Cortex of kidney (tissue), 1 donor: ENCODE measurements at places on chromosomes 12 and 14.

GRCh38 chr14:56660677-56661389 lies 81.2 kb downstream of the TMEM260 start:
- no peak for DNase-seq

DNA sequence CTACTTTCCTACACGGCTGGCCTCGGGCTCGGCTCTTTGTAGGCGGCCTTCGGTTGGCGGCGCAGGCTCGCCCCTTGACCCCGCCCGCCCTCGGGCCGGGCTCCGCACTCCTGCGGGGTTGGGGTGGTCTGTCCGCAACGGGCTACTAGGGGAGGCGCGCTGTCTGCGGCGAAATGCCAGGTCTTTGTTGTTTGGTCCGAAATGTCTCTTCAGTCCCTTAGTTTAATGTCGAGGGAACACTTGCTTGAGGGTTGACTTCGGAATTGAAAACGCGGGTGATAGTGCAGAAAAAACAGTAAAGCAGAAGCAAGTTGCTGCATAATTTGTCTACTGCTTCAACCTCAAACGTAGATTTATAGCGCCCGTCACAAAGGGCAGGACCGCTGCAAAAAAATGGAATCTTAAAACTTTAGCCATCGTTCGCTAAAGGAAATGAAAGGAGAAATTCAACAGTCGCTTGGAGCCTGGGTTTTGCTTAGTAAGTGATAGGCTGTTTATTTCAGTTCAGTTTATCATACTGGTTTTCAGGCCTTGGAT lies 390 bp downstream of the JKAMP start:
- no peak for DNase-seq

DNA sequence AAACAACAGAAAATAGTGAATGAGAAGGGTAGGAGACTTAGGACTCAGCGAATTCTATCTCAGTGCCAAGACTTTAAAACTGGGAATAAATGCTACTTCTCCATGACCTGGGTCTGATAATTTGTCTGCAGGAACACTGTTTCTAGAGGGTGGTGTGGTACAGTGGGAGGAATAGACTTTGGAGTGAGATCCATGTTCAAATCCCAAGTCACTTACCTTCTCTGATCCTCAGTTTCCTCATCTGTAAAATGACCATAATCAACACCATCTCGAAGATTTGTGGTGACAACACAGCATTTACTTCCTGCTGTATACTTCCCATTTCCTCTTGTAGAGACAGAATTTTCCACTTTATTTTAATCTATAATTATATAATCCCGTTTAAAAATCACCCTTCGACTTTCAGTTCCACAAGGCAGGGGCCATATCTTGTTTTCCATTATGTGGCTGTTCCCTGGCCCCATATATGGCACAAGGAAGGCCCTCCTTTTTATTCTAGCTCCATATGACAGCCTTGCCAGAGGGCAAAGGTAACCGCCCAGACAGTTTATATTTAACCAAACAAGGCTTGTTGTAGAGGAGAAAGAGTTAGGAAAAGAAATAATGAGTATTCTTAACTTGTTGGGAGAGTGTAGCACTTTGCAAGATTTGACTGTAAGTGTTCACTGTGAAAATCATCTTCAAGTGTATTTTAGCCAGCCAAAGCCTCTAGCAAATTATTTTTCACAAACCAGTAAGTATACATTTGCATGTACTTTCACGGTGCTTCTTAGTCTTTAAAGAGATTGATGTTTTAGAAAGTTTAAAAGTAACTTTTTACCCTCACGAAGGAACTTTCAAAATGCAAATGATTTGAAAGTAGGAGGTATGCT lies 243.1 kb downstream of the AKAP6 start:
- DNase-seq: no peak

DNA sequence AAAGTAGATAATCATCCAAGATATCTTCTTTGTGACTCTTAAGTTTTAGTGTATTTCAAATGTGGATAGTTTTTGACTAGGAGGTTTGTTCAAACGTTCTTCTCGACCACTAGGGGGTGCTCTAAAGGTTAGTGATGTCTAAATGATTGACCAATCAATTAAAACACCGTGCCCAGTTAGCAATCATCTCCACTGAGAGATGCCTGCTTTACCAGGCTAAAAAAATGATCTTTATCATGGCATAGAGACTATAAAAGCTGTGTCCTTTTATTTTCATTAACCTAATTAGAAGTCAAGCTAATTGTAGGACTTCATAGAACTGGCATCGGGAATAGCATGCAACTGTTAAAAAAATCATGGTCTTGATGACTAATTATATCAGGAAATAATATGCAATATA lies 153.9 kb downstream of the PRKCH start:
- no peak for DNase-seq

GRCh38 chr14:64701660-64702059 lies 2.6 kb upstream of the PLEKHG3 start:
- no peak for DNase-seq

DNA sequence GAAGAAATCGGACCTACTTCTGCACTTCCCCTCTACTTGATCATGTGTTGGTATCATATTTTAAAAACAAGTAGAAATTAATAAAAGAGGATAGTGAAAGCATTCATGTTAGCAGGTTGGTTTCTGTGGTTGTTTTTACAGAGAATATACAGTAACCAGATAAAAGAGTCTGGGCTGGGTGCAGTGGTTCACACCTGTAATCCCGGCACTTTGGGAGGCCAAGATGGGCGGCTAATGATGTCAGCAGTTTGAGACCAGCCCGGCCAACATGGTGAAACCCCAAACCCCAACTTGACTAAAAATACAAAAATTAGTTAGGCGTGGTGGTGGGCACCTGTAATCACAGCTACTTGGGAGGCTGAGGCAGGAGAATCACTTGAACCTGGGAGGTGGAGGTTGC lies 55.9 kb downstream of the LRP6 start:
- no peak for DNase-seq
